ENCODE measurements at places on chromosomes 11 and 22. TPM values are rescaled to one million over a fixed set of nuclear protein-coding genes. Genes with fewer than 3 reads are reported as not detected.
A peak's percentile ranks its signal among the peaks of the same experiment; 100 is the strongest.

DNA sequence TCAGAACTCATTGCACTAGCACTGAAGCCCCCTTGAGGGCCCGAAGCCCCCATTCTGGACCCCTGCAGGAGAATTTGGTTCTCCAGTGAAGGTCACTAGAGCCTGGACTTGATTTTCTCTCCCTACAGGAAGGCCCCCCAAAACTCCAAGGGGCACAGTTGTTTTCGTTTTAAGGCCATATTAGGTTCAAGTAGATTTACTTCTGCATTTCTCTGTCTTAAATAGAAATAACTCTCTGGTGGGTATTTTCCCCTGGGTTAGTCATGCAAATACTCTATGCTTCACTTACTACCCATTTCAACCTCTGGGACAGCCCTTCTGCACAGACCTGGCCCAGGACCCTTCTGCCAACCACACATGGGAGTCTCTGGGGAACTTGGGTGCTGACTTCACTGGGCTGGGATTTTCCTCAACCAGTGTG is 41.6 kb downstream of the WEE1 start:
- H3K4me3 ChIP-seq: no peak overlapping the region
- peak overlapping the region; percentile 93 for H3K27ac ChIP-seq
- H3K36me3 ChIP-seq: no peaks in the 10 kb centered on the region
- H3K27me3 ChIP-seq: no peaks in the 10 kb centered on the region
- H3K4me1 ChIP-seq: no peaks in the 10 kb centered on the region

GRCh38 chr11:119472856-119473222 is 49.9 kb upstream of the THY1 start:
- DNase-seq: no peak
- H3K27me3 ChIP-seq: no peaks in the 10 kb centered on the region
- H3K27ac ChIP-seq: no peak overlapping the region
- no peak overlapping the region for H3K4me3 ChIP-seq
- no peaks in the 10 kb centered on the region for H3K4me1 ChIP-seq

GRCh38 chr11:33802194-33802950 is 28.1 kb upstream of the FBXO3 start:
- H3K27me3 ChIP-seq: no peaks in the 10 kb centered on the region
- DNase-seq: peak; percentile 23
- no peaks in the 10 kb centered on the region for H3K4me1 ChIP-seq
- H3K27ac ChIP-seq: no peak overlapping the region

DNA sequence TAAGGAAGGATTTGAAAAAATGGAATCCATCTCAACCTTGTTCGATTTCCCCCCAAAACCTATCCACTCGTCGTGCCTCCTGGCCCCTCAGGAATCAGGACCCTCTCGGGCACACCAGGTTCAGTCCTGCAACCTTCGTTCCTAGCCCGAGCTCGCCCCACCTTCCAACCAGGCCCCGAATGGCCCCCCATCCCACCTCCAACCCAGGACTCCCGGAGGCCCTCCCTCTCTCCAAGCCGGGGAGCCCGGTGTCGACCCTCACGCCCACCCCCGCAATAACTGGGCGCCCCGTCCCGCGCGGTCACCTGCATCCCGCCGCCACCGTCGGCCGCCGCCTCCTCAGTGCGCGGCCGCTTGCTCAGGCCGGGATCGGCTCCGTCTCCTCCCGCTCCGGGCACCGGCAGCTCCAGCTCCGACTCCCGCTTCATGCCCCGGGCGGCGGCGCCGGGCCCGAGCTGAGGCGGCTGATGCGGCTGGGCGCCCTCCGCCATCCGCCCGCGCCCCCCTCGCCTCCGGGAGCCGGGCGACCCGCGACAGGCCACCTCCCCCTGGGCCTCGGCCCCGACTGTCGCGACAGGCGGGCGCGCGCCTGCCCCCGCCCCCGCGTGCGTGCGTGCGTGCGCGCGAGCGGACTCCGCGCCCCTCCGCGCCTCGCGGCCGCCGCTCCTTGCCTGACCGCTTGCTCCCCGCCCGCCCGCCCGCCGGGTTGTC is 534 bp downstream of the RBFOX2 start:
- H3K36me3 ChIP-seq: no peaks in the 10 kb centered on the region
- no peaks in the 10 kb centered on the region for H3K4me1 ChIP-seq
- H3K4me3 ChIP-seq: peak overlapping the region; percentile 83
- peak; percentile 19 for DNase-seq
- no peaks in the 10 kb centered on the region for H3K27me3 ChIP-seq
- peak overlapping the region; percentile 92 for H3K27ac ChIP-seq

DNA sequence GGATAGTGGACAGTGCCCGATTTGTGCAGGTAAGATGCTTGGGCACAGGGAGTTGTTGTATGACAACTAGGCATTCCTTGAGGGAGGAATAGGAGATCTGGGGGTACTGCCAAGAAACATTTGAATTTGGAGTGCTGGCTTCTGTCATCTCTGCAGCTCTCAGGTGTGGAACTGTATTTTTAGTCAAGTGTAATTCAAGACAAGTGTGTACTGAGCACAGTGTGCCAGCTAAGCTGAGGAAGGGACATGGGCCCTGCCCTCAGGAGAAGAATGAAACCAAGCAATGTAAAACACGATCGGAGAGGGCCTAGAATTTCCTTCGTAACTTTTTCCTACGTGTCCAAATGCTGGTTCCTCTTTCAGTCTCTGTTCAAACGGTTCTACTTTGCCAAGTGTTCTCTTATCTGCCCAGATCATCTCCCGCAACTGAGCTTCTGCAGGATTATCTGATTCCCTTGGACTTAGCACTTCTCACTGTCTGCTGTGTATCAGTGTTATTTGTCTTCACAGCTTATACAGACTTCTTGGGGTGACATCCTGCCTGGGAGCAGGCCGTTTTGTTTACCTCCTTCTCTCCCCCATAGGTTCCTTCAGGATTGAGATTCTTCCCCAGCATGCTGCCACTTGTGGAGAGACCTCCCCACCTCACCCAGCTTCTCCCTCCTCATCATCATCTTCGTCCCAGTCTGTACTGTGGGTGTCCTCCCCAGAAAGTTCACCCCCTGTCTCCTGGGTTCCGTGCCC is 27.6 kb downstream of the ART5 start:
- no peak for DNase-seq
- no peak overlapping the region for H3K4me3 ChIP-seq
- no peaks in the 10 kb centered on the region for H3K4me1 ChIP-seq
- H3K36me3 ChIP-seq: no peaks in the 10 kb centered on the region
- H3K27me3 ChIP-seq: no peaks in the 10 kb centered on the region

GRCh38 chr11:13745165-13745564 is 76.7 kb downstream of the FAR1 start:
- DNase-seq: no peak
- no peak overlapping the region for H3K4me3 ChIP-seq
- H3K36me3 ChIP-seq: no peaks in the 10 kb centered on the region
- H3K4me1 ChIP-seq: no peaks in the 10 kb centered on the region

GRCh38 chr11:472272-472671 is 22.2 kb downstream of the PTDSS2 start:
- no peaks in the 10 kb centered on the region for H3K36me3 ChIP-seq
- H3K4me1 ChIP-seq: peaks cover 6% of the 10 kb centered on the region
- no peak overlapping the region for H3K4me3 ChIP-seq
- H3K27me3 ChIP-seq: no peaks in the 10 kb centered on the region

DNA sequence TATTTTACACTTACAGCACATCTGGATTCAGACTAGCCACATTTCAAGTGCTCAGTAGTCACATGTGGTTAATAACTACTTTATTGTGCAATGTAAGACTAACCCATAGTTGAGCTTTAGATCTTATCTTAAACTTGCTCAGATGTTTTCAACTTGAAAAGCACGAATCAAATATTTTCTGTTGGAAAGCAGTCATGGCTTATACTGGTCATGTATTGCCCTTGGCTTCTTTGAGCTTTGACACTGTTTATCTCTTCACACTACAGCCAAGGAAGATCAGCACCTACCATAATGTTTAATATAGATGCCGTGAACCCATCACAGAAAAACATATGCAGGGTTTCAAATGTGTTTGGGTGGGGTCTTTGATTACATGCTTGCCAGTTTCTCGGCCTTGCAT is 4.4 kb downstream of the RBX1 start:
- H3K27me3 ChIP-seq: no peaks in the 10 kb centered on the region
- no peak for DNase-seq
- no peak overlapping the region for H3K4me3 ChIP-seq
- peaks cover 6% of the 10 kb centered on the region for H3K36me3 ChIP-seq
- H3K4me1 ChIP-seq: peaks cover 12% of the 10 kb centered on the region

GRCh38 chr11:7691759-7692350 is 14.4 kb downstream of the OVCH2 start:
- no peaks in the 10 kb centered on the region for H3K4me1 ChIP-seq
- no peak overlapping the region for H3K27ac ChIP-seq
- H3K27me3 ChIP-seq: no peaks in the 10 kb centered on the region
- H3K4me3 ChIP-seq: no peak overlapping the region

DNA sequence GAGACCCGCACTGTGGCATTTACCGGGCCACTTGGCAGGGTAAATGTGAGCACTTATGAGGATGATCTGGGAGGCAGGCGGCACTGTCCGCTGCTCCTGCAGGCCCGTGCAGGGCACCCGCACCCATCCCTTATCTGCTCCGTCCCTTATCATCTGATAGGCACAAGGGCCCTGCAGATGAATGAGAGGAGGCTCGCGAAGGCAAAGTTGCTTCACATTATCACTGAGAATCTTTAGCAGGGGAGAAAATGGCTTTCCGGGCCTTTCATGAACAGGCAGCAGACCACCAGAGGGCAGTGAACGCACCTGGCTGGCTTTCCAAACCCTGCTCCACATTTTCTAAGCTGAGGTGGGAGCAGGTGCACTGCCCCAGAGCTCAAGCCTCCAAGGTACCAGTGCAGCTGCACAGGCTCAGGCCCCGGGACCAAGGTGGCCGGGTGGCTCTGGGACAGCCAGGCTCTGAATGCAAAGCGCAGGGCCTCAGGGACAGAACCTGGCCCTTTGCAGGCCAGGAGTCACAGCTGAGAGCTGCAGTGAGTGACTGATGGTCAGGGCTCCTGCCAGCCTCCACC is 165.6 kb downstream of the SHANK2 start:
- H3K27ac ChIP-seq: no peak overlapping the region
- H3K4me1 ChIP-seq: no peaks in the 10 kb centered on the region
- no peak overlapping the region for H3K4me3 ChIP-seq
- peak; percentile 40 for DNase-seq

GRCh38 chr11:67576735-67577475 is 6.7 kb upstream of the GSTP1 start:
- H3K4me3 ChIP-seq: no peak overlapping the region
- DNase-seq: no peak
- H3K27ac ChIP-seq: no peak overlapping the region
- no peaks in the 10 kb centered on the region for H3K36me3 ChIP-seq
- H3K4me1 ChIP-seq: no peaks in the 10 kb centered on the region

DNA sequence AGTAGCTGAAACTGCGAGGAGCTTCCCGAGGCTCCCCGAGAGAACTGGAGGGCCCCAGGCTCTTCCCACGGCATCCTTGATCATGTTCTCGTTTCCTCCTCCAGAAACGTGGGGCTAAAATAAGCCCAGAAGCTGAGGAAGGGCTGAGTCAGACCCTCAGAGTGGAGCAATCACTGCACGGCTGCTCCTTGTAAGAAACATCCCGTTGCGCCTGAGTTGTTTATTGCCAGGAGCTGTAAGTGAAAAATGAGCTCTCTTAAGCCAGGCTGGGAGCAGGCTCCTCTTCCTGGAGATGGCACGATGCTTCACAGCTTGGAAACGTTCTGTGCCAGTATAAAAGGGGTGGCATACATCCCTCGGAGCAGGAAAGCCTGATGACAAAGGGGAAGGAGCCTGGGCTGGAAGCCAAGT is 47.3 kb upstream of the SYN3 start:
- H3K27me3 ChIP-seq: no peaks in the 10 kb centered on the region
- no peaks in the 10 kb centered on the region for H3K36me3 ChIP-seq
- H3K4me3 ChIP-seq: no peak overlapping the region
- H3K4me1 ChIP-seq: no peaks in the 10 kb centered on the region
- H3K27ac ChIP-seq: no peak overlapping the region
- DNase-seq: no peak

DNA sequence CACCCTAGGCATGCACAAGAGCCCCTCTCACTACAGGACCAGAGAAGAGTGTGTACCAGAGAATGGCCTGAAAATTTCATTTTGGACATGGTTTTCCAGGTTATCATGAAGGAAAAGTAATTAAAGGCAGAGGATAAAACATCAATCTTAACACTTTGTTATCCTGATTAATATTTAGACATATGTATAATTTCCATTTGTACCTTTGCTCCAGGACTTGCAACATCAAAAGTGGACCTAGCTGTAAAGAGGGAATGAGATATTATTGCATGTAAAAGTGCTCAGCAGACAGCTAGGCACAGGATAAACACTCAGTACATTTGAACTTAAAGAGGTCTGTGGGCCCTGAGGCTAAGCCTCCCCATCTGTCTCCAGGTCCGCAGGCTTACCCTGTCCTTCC is 2.0 kb upstream of the SCN4B start:
- H3K4me3 ChIP-seq: no peak overlapping the region
- no peak for DNase-seq
- peaks cover 10% of the 10 kb centered on the region for H3K4me1 ChIP-seq
- H3K36me3 ChIP-seq: no peaks in the 10 kb centered on the region
- H3K27me3 ChIP-seq: no peaks in the 10 kb centered on the region
- no peak overlapping the region for H3K27ac ChIP-seq

DNA sequence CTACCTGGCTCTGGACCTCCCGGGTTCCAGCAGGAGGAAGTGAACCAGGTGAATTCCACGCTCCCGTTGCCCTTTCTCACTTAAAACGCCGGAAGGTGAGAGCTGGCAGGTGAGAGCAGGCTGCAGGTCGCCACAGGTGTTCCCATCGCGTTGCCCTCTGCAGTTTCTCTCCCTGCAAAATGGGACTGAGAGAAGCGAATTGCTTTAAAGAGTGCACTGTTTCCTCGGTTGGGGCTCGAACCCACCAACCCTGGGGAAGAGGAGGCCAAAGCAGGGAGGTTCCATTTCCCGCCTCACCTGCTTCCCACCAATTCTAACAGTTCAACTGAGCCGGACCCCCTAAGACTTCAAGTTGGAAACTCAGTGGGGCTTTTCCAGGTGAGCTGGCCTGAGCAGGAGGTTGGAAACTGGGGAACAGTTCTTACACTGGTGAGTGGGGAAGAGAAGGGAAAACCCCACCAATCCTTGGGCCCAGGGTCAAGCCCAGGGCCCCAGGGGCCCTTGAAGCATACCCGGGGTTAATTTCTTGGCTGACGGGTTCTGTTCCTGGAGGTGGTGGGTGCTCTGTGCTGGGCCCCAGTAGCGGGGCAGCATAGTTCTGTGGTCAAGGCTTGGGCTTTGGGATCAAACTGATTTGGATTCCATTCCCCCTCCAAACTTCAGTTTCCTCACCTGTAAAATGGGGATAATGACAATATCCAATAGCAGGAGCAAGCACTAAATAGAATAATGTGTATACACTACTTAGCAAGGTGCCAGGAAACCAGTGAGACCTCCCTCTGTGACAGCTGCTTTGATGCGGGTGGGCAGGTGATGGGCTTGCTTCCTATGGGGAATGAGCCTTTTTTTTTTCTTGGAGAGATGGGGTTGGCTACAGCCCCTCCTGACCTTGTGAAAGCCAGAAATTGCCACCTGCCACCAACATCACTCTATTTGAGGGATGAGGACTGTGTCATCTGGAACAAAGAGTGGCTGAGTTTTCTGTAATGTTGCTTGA is 788 bp downstream of the CD82 start:
- H3K27ac ChIP-seq: peak overlapping the region; percentile 73
- peak overlapping the region; percentile 51 for H3K4me3 ChIP-seq
- H3K36me3 ChIP-seq: no peaks in the 10 kb centered on the region
- DNase-seq: no peak

Gene VPREB3
- not detected for total RNA-seq

Gene LARGE2
- 20.2 TPM for total RNA-seq

Gene ZNF70
- total RNA-seq: 8.1 TPM

Gene LRRN4CL
- 2.8 TPM for total RNA-seq

Gene PYGM
- 8.0 TPM for total RNA-seq

Measured in prostate gland (tissue), 2 donors.